ENCODE measurements at places on chromosomes 11 and 22.

- no peak for DNase-seq
- H3K36me3 ChIP-seq = no peaks in the 10 kb centered on the region
- peaks cover 9% of the 10 kb centered on the region for H3K27me3 ChIP-seq
- H3K27ac ChIP-seq = no peak overlapping the region
Measured at GRCh38 chr11:1041936-1042608, 5.6 kb upstream of the MUC6 start.

- H3K4me1 ChIP-seq = no peaks in the 10 kb centered on the region
- DNase-seq = no peak
- H3K4me3 ChIP-seq = no peak overlapping the region
Measured at GRCh38 chr11:132022733-132023478, 652.5 kb downstream of the NTM start.

DNA sequence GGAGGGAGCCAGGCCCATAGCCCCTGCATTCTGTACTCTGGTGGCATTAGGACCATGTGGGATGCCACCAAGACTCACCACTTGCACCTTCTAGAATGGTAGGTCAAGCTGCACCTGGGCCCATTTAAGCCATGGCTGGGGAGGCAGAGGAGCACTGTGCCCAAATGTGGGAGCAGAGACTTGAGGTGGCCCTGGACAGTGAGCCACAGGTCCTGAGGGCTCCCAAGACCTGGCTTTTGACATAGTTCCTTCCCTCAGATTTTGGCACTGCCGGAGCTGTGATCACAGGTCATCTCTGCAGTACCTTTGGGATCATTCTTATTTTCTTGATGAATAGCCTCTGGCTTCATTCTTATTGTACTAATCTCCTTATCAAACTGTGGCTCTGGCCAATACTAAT is 43.2 kb downstream of the ST3GAL4 start:
- no peak for DNase-seq
- H3K27ac ChIP-seq = no peak overlapping the region
- H3K36me3 ChIP-seq = no peaks in the 10 kb centered on the region
- H3K4me3 ChIP-seq = no peak overlapping the region
- H3K27me3 ChIP-seq = no peaks in the 10 kb centered on the region

DNA sequence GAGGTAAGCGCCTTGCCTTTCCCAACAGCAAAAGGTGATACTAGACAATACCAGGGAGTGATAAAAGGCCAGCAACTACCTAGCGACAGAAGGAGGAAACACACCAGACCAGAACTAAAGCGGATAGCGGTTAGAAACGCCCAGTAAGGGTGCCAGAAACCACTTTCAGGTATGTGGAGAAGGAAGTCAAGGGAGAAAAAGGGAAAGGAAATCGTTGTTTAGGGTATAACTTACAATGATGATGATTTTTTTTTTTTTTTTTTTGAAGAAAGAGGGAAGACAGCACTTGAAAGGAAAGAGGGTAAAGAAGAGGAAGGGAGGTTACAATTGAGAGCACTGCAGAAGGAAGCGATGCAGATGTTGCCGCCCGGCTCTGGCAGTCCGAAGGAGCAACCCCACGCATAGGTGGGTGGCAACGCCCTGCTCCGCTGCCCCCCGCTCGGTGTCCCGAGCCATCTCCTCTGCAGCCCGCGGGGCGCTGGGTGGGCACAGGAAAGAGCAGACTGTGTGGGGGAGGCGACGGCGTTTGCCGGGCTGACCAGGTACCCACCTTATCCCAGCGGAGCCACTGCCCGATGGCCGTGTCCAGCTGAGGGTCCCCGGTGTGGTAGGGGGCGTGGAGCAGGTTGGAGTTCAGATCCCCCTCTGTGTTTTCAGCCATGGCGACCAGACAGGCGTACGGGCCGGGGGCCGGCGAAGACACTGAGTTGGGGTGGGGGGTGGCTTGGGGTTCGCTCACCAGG is 561 bp downstream of the PGM2L1 start:
- peak overlapping the region; percentile 72 for H3K27ac ChIP-seq
- DNase-seq = peak; percentile 49
- H3K4me3 ChIP-seq = peak overlapping the region; percentile 92
- H3K36me3 ChIP-seq = no peaks in the 10 kb centered on the region
- H3K27me3 ChIP-seq = no peaks in the 10 kb centered on the region

DNA sequence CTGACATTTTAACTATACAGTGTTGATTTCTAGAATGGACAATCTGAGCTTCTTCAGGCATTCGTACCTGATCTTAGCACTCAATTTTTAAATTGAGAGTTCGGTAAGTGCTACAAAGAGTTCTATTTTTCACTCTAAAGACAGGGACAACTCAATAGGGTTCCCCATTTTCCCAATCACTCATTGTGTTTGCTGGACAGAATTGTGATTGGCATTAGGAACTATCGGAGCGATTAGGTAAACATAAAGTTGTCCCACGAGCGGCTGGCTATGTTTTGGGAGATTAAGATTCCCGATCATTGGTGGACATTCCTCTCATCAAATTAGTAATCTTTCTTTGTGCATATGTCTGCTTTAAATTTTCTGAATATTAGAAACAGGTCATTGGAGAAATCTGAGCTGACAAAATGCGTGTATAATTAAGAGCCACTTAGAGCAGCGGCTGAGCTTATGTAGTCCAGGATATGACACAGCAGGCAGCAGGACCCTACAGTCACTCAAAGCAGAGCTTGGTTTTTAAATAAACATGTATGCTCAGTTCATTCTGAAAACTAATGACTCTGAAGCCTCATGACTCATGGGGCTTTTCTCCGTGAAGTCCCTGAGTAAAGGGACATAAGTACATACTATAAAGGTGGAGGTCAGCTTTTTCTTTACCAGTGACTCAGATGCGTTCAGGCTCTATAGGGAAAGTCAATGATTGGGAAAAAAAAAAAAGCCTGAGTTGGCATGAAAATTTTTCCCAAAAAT is 109.4 kb downstream of the GRIA4 start:
- H3K4me3 ChIP-seq = no peak overlapping the region
- no peak for DNase-seq
- no peaks in the 10 kb centered on the region for H3K4me1 ChIP-seq
- H3K36me3 ChIP-seq = no peaks in the 10 kb centered on the region
- H3K27me3 ChIP-seq = no peaks in the 10 kb centered on the region
- H3K27ac ChIP-seq = no peak overlapping the region

- H3K36me3 ChIP-seq = no peaks in the 10 kb centered on the region
- no peak for DNase-seq
- peaks cover 11% of the 10 kb centered on the region for H3K27me3 ChIP-seq
- no peak overlapping the region for H3K4me3 ChIP-seq
- no peak overlapping the region for H3K27ac ChIP-seq
Measured at GRCh38 chr22:26597026-26597425, 7.1 kb upstream of the TPST2 start.

DNA sequence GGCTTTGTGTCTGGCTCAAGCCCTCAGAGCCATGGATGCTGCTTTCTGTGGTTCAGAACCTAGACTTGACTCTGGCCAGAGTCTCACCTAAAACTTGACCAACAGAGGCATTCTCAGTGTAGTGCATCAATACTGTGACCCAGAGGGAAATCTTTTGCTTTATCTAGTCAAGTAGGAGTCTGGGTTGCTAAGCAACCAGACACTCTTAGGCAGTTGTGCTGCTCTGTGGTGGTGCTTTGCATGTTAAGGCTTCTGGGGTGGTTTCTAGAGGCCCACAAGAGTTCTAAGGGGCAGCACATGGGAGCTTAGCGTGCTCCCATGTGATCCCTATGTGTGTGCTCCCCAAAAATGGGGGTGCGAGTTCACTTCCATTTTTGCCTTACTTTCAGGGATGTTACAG is 224.6 kb upstream of the PLET1 start:
- no peaks in the 10 kb centered on the region for H3K4me1 ChIP-seq
- H3K27me3 ChIP-seq = peaks cover 12% of the 10 kb centered on the region
- no peak for DNase-seq
- H3K36me3 ChIP-seq = no peaks in the 10 kb centered on the region
- H3K4me3 ChIP-seq = no peak overlapping the region
- H3K27ac ChIP-seq = no peak overlapping the region

GRCh38 chr11:96012086-96012824 is 88.3 kb upstream of the MTMR2 start:
- H3K27me3 ChIP-seq = no peaks in the 10 kb centered on the region
- H3K36me3 ChIP-seq = no peaks in the 10 kb centered on the region

- no peak overlapping the region for H3K4me3 ChIP-seq
- H3K36me3 ChIP-seq = no peaks in the 10 kb centered on the region
- DNase-seq = peak; percentile 39
- peaks cover 3% of the 10 kb centered on the region for H3K4me1 ChIP-seq
- no peak overlapping the region for H3K27ac ChIP-seq
Measured at GRCh38 chr11:69010964-69011623, 2.0 kb downstream of the MRGPRF start.

DNA sequence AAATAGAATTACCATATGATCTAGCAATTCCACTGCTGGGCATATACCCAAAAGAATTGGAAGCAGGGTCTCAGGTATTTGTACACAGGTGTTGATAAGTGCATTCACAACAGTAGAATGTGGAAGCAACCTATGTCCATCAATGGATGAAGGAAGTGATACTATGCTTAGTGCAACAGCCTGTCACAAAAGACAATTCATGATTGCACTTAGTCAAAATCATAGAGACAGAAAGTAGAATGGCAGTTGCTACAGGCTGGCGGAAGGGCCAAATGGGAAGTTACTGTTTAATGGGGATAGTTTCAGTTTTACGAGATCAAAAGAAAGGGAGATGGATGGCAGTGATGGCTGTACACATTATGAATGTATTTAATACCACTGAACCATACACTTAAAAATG is 42.0 kb downstream of the SGSM3 start:
- DNase-seq = no peak
- H3K4me1 ChIP-seq = peaks cover 25% of the 10 kb centered on the region
- peak overlapping the region; percentile 41 for H3K27ac ChIP-seq
- H3K4me3 ChIP-seq = no peak overlapping the region
- no peaks in the 10 kb centered on the region for H3K27me3 ChIP-seq

DNA sequence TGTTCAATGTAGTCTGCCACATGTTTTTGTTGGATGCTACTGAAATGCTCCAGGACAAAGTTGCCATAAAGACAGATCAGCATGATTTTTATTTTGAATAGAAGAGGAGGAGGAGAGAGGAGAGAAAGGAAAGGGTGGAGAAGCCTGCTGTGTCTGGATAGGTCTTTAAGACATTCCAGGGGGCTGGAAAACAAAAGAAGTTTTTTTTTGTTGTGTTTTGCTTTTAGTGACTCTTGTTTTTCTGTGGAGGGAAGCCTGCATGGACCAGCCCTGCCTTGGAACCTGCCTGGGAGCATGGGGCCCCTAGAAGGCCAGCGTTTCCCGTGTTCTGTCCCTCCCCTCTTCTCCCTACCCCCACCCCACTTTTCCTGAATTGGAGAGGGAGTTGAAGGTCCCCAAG is 2.3 kb downstream of the TSPAN18 start:
- DNase-seq = no peak
- peak overlapping the region; percentile 78 for H3K4me3 ChIP-seq
- peaks cover 21% of the 10 kb centered on the region for H3K27me3 ChIP-seq

GRCh38 chr11:64539711-64540427 is 51.2 kb upstream of the SLC22A12 start:
- H3K27ac ChIP-seq = no peak overlapping the region
- peaks cover 22% of the 10 kb centered on the region for H3K27me3 ChIP-seq
- no peaks in the 10 kb centered on the region for H3K4me1 ChIP-seq
- H3K36me3 ChIP-seq = no peaks in the 10 kb centered on the region
- no peak overlapping the region for H3K4me3 ChIP-seq

DNA sequence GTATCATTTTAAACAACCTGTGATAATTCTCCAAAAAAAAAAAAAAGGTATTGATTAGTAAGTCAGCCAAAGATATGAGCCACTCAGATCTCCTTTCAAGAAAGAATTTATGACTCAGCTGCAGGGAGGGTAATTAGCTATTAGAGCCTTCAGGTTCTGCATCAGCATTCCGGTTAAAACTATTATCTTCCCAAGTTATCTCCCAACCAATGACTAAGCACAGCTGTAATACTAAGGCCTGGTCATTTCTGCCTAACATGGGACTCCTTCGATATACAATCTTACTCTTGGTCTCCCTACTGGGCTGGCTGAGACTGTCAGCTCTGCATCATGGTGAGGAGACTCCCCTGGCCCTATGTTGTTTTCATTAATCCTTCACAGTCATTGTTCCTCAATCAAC is 60.4 kb downstream of the SBF2 start:
- H3K27ac ChIP-seq = no peak overlapping the region
- H3K4me3 ChIP-seq = no peak overlapping the region
- no peaks in the 10 kb centered on the region for H3K36me3 ChIP-seq
- no peak for DNase-seq
- H3K4me1 ChIP-seq = no peaks in the 10 kb centered on the region

DNA sequence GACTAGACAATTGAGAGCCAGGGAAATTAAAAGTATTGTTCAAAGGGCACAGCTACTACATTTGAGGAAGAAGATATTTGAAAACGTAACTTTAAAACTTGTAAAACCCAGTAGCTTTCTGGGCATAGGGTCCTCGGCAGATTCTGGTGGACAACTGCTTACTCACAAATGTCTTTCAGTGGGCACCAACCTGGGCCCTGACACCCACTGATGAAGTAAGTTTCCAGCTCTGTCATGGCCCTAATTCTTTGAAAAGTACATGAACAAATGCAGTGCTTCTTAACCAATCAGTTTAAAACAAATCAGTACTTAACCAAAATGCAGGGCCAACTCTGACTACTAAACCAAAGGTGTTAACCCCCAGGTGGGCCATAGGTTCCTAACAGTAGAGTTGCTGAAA is 1170.1 kb downstream of the LRRC4C start:
- H3K4me3 ChIP-seq = no peak overlapping the region
- H3K36me3 ChIP-seq = no peaks in the 10 kb centered on the region
- H3K4me1 ChIP-seq = peaks cover 9% of the 10 kb centered on the region
- DNase-seq = no peak

DNA sequence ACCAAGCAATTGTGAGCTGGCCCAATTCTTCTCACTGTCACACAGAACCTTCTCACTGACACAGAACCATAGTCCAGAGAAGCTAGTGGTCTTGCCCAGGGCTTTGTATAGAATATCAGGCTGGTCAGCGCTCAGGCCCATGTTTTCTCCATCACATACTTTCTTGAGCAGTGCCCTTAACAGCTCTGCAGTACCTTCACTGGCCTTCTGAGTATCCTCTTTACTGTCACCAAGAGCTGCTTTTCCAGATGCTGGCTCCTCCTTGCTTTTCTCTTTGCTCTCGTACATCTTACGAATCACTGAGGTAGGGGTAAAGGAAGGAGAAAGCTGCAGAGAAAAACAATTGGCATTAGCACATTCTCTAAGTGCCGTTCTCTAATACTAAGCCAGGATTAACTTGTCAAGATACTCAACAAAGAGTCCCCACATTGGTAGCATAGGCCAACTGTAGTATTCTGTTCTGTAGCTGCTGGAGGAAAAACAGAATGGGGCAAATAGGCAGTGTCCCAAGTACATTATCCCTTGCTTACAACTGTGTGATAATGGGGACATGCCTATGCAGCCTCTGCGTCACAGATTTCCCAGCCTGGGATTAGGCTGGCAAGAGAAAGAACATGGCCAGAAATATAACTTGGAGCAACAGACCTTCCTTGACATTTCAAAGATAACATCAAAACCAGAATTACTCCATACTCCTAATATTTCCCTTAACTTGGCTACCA is 43.5 kb downstream of the DRG1 start:
- DNase-seq = no peak
- H3K27me3 ChIP-seq = no peaks in the 10 kb centered on the region
- no peak overlapping the region for H3K4me3 ChIP-seq
- no peak overlapping the region for H3K27ac ChIP-seq
